ENCODE measurements at places on chromosomes 6 and 20.

DNA sequence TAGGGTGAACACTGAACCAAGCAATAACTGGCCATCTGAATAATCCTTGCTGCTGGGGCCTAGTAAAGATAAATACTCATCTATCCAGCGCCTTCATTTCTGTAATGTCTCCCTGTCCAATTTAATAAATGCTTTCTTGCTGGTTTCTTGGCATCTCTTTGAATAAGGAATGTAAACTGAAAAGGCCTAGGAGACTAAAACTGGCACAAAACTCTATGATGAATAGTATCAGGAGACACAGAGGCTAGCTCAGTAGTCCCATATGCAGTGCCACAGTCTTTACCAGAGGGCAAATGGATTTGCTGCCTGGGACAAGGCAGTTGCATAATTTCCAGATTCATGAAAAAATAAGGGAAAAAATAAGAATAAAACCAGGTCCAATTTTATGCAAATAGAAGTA, 324.4 kb downstream of the CENPW start:
- DNase-seq = no peak

- no peak for DNase-seq
Observed at GRCh38 chr6:55617272-55617671, 38.3 kb upstream of the HMGCLL1 start.

DNA sequence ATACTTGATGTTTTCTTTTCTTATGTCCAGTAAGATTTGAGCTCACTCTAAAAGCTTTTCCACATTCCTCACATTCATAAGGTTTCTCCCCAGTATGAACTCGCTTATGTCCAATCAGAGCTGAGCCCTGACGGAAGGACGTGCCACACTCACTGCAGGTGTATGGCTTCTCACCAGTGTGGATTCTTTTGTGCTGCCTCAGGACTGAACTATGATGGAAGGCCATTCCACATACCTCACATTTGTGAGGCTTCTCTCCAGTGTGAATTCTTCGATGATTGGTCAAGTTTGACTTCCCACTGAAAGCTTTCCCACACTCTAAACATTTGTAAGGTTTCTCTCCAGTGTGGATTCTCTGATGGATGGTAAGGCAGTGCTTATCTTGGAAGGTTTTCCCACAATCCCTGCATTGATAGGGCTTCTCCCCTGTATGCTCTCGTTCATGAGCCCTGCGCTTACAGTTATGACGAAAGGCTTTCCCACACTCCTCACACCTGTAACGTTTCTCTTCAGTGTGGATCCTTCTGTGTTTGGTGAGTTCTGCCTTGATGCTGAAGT, 9.9 kb downstream of the ZNF311 start:
- no peak for DNase-seq

DNA sequence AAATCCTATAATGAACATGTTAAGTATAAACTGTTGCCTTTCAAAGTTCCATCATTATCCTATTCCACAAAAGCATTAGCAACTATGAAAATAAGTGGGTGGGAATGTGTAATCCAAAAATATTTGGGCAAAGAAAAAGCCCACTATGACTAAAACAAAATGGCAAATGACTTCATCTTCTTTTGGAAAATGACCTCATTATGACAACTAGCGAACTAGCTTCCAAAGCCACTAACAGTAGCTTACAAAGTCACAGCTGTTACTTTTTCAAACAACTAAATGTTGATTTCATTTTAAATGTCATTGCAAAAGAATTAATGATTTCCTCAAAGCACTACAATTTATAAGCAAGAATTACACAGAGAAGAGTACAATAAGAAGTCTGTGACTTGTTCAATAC, 49.8 kb upstream of the RUNX2 start:
- DNase-seq = no peak

DNA sequence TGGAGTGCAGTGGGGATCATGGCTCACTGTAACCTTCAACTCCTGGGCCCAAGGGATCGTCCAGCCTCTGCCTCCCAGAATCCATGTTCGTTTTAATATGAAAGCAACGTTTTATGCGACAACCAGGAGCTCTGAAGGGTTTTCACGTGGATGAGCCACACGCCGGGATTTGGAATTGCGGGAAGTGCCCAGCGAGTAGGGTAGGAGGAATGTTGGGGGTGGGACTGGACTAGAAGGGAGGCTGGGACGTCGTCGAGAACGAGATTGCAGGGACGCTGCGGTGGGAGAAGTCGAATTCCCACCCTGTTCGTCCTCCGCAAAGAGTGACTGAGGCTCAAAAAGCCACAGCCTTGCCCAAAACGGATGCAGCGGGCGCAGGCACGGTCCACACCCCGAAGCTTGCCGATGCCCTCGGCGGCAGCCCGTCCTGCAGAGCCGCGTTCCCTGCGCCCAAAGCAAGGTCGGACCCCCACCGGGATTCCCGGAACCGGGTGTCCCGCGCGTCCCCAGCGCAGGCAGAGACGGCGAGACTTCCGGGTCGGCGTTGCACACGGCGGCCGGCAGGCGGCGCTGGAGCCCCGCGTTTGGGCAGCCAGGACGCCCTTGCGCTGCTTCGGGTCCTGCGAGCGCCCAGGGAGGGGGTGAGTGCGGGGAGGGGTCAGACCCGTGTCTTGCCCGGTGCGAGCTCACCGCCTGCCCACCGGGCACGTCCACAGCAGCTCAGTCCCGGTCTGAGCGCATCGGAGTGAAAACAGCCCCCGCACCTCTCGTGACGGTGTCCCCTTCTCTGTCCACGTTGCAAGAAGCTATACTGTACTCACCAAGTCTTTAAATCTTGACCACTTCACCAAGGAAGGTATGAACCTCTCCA, 87.8 kb downstream of the DHX35 start:
- DNase-seq = peak; percentile 57
